Sigmoid colon (tissue), 7 donors: ENCODE measurements at places on chromosomes 5 and 9. TPM values are rescaled to one million over a fixed set of nuclear protein-coding genes. Genes with fewer than 3 reads are reported as not detected.

The PDLIM7 gene
- 58.5 TPM for polyA plus RNA-seq

The CENPK gene
- 14.5 TPM for polyA plus RNA-seq

The TRIP13 gene
- 3.9 TPM for polyA plus RNA-seq

The ENTPD8 gene
- 44.4 TPM for polyA plus RNA-seq

The TMEM252 gene
- polyA plus RNA-seq, result not detected

The SLC45A2 gene
- polyA plus RNA-seq, result not detected
